ENCODE measurements at places on chromosomes 16 and 17.

DNA sequence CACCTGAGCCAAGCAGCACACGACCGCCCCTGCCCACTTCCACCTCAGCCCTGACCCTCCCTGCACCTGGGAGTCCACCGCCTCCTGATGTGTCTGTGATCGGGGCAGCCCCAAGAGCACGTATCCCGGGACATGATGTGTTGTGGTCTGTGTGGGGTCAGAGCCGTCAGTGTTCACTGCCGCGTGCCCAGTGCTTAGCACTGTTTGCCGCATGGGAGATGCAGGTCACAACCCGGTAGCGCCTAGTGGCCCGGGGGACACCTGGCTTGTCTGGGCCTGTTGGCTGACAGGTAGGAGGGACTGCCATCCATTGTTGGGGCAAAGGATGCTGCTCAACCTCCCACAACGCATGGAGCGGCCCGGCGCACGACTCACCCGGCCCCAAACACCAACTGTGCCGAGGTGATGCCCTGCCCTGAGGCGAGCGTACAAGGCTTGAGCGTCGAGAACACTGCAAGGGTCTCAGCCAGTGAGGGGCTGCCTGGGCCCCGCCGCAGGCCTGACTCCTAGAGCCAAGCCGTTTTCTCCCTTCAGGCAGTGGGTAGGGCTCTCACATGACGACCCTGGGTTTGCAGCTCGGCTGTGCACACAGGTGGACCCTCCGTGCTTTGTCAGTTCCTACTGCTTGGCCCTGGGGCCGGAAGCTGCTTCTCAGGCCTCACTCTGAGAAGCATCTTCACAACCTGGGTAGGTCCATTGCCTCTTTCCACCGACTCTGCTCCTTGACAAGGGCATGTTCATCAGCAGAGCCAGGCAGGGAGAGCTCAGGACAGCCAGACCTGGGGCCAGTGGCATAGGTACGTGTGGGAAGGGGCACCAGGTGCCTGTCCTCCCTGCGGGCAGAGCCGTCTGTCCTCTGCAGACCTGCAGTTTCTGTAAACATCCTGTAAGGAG lies 5.9 kb upstream of the C16orf95 start:
- H3K27me3 ChIP-seq, result no peaks in the 10 kb centered on the region
- no peaks in the 10 kb centered on the region for H3K36me3 ChIP-seq
- H3K27ac ChIP-seq, result no peak overlapping the region
- no peak overlapping the region for H3K4me3 ChIP-seq
- peaks cover 5% of the 10 kb centered on the region for H3K4me1 ChIP-seq

DNA sequence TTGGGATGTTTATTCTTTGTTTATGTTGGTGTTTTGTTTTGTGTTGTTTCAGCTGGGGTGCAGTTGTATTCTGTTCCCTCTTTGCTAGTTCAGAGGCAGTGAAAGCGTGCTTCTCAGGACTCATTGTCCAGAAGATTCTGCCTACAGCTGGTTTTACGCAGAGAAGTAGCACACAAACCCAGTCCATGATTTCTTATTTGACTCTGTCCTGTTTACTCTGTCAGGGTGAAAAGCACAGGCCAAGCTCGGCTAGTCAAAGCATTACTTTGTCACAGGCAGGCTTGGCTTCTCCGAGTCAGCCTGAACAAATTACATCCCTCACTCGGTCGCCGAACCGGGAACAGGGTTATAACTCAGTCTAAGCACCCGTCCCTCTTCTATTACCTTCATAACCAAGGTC lies 435.0 kb downstream of the MAF start:
- H3K27me3 ChIP-seq, result no peaks in the 10 kb centered on the region
- H3K4me3 ChIP-seq, result no peak overlapping the region
- DNase-seq, result peak; percentile 83
- H3K4me1 ChIP-seq, result peaks cover 8% of the 10 kb centered on the region
- H3K27ac ChIP-seq, result no peak overlapping the region

GRCh38 chr16:80846275-80846674 lies 41.9 kb upstream of the CDYL2 start:
- no peaks in the 10 kb centered on the region for H3K4me1 ChIP-seq
- DNase-seq, result no peak
- H3K27ac ChIP-seq, result no peak overlapping the region

- H3K4me3 ChIP-seq, result no peak overlapping the region
- H3K27me3 ChIP-seq, result no peaks in the 10 kb centered on the region
- no peak for DNase-seq
- no peaks in the 10 kb centered on the region for H3K36me3 ChIP-seq
- H3K4me1 ChIP-seq, result no peaks in the 10 kb centered on the region
These were observed 426.7 kb upstream of the CDH8 start for GRCh38 chr16:62462971-62463370.

DNA sequence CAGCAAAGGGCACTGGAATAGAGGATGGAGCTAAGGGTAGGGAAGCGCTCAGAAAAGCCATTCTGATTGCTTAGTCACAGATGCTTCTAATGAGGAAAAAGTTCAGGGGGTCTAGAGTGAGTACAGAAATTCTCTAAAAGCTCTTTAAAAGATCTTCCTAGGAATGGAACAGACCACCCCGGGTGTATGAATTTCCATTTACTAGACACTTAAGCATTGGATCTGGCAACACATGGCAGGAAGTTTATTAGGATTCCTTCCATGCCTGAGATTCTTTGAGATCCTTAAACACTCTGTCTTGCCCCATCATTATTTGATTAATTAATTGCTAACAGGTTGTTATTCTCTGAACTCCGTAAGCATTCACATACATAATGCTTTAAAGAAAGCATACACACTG lies 8.5 kb downstream of the KRTAP9-7 start:
- H3K27ac ChIP-seq, result no peak overlapping the region
- no peaks in the 10 kb centered on the region for H3K27me3 ChIP-seq
- no peaks in the 10 kb centered on the region for H3K36me3 ChIP-seq
- no peak for DNase-seq
- H3K4me1 ChIP-seq, result no peaks in the 10 kb centered on the region
- no peak overlapping the region for H3K4me3 ChIP-seq
